Posterior vena cava (tissue), 2 donors: ENCODE measurements at places on chromosomes 7 and 10. TPM values are rescaled to one million over a fixed set of nuclear protein-coding genes. Genes with fewer than 3 reads are reported as not detected.

The FAM25G gene
- not detected for total RNA-seq

DNA sequence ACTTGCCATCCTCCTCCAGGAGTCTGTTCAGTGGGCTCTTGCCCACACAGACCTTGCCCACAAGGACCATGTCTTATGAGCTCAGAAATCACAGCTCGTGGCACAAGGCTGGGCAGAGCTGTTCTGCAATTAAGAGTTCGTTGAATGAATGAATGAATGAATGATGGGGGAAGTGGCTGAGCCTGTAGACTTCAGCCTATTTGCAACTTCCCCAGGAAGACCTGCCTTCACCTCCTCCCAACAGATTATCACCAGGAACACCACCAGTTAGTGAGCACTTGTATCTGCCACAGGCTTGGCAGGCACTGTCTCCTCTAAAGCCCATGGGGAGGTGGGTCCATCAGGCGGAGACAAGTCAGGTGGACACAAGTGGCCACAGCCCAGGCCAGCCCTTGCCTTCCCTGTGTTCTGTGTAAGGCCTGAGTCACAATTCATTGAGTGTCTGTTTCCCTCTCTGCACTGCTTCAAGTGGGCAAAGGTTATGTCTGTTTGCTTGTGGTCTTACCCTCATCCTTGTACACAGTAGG, 1.8 kb upstream of the FGF8 start:
- DNase-seq, result peak; percentile 53

The NKX1-2 gene
- not detected for total RNA-seq

- no peak for DNase-seq
These were observed 46.3 kb upstream of the ZNF800 start for GRCh38 chr7:127438836-127439235.

The HGF gene
- 16.8 TPM for total RNA-seq

- no peak for DNase-seq
These were observed 52.5 kb downstream of the NPY start for GRCh38 chr7:24336461-24336860.

DNA sequence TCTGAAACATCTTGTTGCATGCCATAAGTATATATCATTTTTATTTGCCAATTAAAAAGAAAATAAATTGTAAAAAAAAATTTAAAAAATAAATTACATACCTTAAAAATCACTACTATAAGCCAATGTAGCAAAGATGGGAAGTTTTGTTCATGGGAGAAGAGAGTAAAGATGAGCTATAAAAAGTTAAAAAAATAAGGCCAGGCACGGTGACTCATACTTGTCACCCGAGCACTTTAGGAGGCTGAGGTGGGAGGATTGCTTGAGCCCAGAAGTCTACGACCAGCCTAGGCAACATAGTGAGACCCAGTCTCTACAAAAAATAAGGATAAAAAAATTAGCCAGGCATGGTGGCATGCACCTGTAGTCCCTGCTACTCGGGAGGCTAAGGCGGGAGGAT, 8.4 kb upstream of the STK32C start:
- DNase-seq, result no peak

GRCh38 chr7:4226524-4226882, 455.6 kb upstream of the FOXK1 start:
- DNase-seq, result no peak

DNA sequence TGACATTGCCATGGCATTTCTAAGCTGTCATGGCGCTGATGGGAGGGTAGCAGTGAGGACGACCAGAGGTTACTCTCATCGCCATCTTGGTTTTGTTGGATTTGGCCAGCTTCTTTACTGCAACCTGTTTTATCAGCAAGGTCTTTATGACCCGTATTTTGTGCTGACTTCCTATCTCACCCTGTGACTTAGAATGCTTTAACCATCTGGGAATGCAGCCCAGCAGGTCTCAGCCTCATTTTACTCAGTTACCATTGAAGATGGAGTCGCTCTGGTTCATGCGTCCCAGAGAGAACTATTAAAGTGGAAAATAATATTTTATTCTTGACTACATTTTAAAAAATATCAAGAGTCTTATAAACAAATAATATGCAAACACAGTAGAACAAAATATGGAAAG, 131.7 kb downstream of the RSU1 start:
- no peak for DNase-seq

DNA sequence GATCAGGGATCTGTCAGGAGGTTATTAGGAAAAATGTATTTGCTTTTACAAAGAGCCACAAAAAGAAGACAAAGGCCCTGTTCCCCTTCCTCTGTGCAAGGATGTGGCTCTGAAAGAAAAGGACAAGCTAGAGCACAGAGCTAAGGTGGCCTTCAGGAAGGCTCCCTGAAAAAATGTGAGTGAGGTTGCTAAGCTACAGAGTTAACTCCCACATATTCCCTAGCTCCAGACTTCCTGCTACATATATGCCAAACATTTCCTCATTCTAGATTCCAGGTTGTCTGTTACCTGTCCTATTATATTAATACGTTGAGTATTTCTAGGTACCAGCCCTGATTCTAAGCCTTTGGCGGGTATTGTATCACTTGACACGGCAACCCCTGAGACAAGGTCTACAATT, 369.0 kb downstream of the PARD3 start:
- DNase-seq, result no peak

DNA sequence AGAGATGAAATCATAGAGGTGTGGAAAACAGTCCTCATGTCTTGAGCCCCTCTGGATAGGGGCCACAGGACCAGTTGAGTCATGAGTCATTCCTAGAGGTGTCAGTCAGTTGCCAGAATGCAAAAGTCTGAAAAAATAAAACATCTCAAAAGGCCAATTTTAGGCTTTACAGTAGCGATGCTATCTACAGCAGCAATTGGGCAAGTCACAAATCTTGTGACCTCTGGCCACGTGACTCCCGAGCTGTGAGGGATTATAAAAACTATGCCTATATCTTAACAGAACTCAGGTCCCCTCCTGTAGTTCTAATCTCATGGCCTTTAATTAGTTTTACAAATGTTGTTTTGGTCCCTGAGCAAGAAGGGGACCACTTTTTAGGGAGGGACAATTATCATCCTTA, 15.6 kb upstream of the TAS2R41 start:
- no peak for DNase-seq

DNA sequence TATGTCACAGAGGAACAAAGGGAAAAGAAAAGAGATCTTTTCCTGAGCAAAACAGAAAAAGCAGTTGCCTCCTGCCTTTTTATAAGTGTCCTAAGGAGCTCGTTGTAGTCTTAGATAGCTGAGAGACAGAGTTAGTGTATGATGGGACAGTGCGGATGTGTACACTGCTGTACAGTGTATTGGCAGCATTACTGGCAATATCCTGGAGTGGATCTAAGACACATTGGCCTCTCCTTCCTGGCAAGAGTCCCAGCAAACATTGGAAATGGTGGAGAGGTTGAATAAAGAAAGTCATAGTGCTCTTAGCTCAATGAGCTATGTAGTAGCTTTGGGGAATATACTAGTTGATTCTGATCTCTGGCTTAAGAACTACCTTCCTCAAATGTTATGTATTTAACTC, 22.7 kb downstream of the GARS1 start:
- DNase-seq, result no peak

DNA sequence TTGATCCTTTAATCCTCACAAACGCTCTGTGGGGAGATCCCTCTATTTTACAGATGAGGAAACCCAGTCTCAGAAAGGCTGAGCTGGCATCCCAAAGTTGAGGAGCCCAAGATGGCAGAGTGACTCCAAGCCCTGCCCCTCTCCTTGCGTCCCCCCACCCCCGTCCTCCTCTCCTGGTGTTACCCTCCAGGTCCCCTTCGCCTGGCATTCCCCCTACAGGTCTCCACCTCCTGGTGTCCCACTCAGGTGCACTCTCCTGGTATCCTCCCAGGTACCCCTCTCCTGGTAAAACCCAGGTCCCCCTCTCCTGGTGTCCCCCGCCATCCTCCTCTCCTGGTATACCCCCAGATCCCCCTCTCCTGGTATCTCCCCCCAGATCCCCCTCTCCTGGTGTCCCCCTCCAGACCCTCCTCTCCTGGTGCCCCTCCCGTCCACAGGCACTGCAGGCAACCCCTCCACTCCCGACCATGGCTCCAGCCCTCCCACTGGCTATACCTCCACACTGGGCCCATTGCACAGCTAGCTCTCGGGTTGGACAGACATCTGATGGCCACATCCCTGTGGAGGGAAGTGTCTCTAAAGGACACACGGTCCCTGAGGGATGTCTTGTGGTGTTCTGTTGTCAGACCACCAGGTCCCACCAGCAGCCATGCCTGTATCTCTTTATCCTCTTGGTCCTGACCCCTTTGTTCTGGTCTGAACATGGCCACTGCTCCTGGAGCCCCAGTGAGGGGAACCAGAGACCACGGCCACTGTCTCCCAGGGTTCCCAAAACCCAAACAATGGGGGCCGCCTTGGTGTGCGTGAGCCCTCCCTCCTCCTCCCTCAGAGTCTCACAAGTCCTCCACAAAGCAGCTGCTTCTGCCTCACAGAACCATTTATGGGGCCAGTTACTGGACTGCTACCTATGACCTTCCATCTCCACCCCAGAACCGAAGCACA, 37.2 kb downstream of the CALML3 start:
- DNase-seq, result peak; percentile 69

The SLC35G1 gene
- 2.7 TPM for total RNA-seq

The ZNF425 gene
- 1.7 TPM for total RNA-seq

The FAM237B gene
- total RNA-seq, result not detected

- no peak for DNase-seq
These were observed 100.5 kb upstream of the SDK1 start for GRCh38 chr7:3200504-3200903.

DNA sequence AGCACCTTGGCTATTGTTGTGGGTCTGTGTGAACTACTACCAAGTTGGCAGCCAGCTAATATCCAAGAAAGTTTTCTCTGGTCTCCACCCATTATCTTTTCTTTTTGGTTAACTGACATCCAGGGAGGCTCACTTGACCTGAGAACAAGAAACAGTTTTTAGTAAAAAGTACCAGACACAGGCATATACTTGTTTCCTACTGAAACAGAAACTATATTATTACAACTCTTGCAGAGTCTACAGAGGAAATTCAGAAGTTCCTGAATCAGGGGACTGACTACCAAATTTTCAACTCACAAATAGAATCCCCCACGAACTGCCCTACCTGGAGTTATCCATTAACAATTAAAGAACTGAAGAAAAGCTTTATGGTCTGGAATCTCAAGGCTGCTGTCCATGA, 168.9 kb downstream of the KCND2 start:
- DNase-seq, result no peak

- DNase-seq, result no peak
These were observed 121.4 kb downstream of the ZFAND4 start for GRCh38 chr10:45550903-45551786.

DNA sequence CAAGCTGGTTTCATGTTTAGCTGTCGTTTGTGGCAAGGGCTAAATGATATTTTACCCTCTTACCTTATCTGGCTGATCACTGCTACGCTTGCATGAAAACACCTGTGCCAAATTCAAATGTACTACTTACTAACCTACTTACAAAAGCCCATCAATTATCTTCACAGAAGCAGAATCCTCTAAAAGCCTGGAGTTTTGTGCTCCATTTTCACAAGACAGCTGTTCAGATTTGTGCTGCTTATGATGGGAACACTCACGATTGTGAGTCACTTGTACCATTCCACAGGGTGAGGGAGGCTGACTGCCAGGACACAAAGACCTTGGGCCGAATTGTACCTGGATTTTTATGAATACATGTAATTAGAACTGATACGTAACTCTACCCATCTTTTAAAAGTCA, 245.0 kb upstream of the NPY start:
- no peak for DNase-seq

DNA sequence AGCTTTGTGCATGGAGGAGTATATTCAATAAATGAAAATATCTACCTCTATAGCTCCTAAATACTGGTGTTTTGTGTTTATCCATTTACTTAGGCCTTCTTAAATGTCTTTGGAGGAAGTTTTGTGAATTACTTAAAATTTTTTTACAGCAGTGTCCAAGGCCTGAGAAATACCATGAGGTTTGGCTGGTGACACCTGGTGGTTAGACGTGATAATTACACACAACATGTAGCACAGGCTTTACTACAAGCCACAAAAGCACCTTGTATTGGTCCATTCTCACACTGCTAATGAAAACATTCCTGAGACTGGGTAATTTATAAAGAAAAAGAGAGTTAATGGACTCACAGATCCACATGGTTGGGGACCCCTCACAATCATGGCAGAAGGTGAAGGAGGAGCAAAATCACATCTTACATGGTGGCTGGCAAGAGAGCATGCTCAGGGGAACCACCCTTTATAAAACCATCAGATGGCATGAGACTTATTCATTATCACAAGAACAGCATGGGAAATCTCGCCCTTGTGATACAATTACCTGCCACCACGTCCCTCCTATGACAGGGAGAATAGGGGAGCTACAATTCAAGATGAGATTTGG, 20.6 kb downstream of the HYAL4 start:
- no peak for DNase-seq

GRCh38 chr10:132205650-132206376, 19.1 kb downstream of the DPYSL4 start:
- DNase-seq, result no peak
